ENCODE measurements at places on chromosomes 12 and 14.

GRCh38 chr12:93441081-93441616 is 598 bp downstream of the UBE2N start:
- peak; percentile 23 for DNase-seq

DNA sequence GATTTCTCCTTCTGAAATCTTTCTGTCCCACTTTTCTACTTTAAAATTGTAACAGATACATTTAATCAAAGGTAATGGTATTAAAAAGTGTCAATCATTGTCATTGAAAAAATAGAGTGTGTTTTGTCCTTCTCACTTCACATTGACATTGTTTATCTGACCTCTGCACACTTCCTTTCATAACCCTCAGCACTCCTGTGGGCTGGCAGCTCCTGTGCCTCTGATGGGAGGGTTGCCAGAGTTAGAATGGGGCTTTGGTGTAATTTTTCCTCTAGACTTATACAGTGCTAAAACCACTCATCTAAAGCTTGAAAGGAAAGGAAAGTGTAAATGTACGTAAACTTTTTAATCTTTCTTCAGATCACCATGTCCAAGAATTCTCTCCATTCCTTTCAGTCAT is 23.7 kb downstream of the KCNA1 start:
- no peak for DNase-seq

DNA sequence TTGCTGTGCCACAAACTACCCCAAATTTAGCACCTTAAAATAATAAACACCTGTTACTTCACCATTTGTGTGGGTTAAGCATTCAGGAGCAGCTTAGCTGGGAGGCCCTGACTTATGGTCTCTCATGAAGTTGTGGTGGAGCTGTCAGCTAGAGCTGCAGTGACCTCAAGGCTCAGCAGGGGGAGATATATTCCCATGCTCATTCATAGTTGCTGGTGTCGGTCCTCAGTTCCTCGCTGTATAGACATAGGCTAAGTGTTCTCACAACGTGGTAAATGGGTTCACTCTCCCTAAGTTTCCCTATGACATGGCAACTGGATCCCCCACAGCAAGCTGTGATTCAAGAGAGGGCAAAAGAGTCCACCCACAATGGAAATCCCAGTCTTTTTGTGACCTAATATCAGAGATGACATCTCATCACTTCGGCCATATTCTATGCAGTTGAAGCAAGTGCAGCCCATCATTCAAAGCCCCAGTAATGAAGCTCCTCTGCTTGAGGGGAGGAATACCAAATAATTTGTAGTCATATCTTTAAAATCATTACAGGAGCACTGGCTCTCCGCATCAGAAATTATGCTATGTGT is 41.1 kb downstream of the PRB3 start:
- peak; percentile 50 for DNase-seq

- DNase-seq, result peak; percentile 51
Measured at GRCh38 chr14:64681796-64682710, 22.2 kb upstream of the PLEKHG3 start.

- no peak for DNase-seq
Measured at GRCh38 chr12:615620-616019, 47.6 kb downstream of the NINJ2 start.

DNA sequence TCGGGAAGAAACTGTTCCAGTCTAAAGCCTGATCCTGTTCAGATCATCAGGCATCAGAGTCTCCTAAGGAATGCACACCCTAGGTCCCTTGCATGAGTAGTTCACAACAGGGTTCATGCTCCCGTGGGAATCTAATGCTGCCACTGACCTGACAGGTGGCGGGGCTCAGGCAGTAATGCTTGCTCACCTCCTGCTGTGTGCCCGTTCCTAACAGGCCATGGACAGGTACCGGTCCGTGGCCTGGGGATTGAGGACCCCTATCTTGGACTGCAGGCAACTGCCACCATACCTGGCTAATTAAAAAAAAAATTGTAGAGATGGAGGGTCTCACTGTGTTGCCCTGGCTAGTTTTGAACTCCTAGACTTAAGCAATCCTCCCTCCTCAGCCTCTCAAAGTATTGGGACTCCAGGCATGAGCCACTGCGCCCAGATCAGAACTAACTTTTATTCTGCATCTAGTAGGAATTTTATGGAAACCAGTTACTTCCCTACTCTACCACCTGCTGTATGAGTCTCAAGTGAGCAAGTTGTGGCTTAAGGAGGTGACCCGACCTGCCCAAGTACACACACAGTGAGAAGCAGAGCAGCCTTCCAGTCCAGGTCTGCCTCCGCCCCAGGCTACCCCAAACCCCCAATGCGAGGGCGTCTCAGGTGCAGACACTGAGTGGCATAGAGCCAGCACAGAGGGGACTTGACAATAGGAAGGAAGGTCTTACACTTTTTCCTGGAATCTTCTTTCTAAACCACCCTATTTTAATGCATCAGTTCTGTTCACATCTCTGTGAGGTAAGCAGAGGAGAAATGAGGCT is 2.5 kb upstream of the PAPLN start:
- DNase-seq, result no peak

- DNase-seq, result no peak
Measured at GRCh38 chr12:69036533-69036932, 103.6 kb upstream of the CPM start.

GRCh38 chr12:88518863-88519403 is 61.3 kb downstream of the KITLG start:
- no peak for DNase-seq
